ENCODE measurements at places on chromosomes 11 and 22. TPM values are rescaled to one million over a fixed set of nuclear protein-coding genes. Genes with fewer than 3 reads are reported as not detected.
A peak's percentile ranks its signal among the peaks of the same experiment; 100 is the strongest.

DNA sequence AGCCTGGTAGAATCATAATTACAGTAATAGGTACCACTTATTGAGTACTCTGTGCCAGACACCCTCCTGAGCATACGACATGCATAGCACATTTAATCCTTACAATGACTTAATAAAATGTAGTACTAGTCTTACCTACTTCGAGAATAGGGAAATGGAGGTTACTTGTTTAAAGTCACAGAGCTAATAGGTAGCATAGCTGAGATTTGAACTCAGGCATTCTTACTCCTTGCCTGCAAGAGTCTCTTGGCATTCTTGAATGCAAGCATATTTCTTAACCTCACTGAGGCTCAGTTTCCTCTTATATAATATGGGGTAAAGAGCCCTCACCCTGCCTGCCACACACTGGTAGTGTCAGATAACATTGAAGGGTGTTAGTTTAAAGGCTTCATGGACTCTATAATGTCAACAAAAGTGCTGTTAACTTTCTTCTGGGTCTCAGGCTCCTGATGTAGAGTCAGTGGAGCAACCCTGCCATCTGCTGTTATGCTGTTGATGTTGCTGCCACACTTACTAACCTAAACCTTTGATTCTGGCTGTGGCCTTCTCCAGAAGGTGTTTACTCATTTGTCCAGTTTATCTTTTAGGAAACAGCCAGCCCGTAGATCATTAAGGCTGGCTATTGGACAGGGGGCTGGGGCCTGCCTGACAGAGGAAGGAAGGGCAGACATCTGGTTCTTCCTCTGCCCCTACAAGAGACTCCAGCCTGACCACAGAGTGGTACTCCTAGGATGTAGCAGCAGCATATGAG, 18.9 kb downstream of the LIMK2 start:
- peak; percentile 81 for DNase-seq

DNA sequence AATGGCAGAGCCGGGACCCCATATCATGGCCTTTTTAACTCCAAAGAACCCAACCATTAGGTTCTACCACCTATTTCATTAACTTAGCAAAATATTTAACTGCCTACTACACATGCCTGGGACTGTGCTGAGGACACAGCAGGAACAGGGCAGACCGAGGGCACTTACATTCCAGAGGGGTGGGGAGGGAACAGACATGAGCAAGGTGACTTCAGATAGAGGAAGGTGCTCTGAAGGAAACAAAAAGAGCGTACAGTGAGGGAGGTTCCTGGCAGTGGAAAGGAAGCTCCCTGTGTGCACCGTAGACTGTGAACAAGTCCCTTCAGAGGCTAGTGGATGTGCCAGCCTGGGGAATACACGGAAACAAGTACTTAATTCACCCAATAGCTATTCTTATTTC, 82.8 kb downstream of the NAT10 start:
- DNase-seq, result no peak

DNA sequence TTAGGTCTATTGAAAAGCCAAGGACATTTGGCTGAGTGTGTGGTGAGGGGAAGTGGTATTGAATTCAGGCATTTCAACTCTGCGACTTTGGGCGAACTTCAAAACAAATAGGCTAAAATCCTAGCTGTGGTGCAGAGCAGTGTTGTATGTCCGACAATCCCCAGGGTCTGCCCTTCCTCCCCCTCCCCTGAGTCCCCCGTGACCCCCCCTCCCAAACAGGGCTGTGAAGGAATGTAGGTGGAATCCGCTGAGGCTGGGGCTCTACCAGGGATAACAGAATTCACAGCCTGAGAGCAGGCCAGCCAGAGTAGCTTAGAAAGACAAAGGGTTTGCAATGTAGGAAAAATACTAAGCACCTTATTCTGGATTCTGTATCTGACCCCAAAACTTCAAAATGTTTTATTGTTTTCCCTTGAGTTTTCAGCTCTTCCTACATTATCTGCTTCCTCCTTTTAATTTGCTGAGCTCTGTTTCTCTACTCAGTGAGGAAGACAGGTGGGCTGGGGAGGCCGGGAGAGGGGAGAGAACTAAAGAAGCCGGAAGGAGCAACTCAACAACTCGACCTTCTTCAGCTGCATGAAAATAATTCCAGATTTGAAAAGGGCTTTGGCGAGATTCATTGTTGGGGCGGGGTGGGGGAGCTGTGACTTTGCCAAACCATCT, 315.2 kb downstream of the BLID start:
- no peak for DNase-seq

DNA sequence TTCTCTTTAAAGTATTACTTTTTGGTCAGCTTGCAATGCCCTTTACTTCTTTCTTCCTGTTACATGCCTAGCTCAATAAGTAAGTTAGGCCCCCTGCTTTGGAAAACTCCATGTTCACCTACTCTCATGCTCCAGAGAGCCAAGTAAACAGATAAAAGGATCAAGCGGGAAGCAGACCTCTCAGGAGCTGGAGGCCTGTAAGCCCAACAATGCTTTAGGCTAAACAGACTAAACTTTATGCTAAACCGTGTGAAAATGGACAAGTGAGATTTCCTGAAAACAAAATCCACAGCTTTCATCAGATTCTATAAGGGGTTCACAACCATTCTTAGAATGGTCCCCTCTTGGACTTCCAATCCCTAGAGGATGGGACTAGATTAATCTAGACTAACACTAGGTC, 40.2 kb downstream of the CELF1 start:
- DNase-seq, result no peak

DNA sequence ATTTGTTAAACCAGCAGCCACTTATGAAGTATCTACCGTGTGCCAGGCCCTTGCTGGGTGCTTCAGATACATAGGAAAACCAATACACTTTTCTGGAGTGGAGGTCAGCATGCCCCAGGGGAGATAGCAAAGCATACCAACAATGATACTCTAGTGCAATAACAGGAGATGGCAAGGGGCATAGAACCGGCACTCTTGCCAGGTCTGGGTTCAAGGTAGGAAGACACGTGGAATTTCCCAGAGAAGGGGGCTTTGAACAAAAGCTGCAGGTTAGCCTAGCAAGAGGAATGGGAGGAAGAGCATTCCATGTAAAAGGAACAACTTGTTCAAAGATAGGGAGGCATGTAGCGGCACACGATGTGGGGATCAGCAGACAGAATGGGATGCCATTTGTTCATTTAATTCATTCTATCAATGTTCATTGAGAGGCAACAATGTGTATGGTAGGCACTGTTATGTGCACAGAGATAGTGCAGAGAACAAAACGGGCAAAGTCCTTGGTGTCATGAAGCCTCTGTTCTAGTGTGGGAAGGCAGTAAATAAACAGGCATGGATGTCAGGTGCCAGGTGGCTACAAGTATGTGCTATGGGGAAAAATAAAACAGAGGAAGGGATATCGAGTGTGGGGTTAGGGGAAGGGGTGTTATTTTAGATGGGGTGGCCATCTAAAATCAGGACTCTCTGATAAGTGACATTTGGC, 162.6 kb upstream of the E2F8 start:
- DNase-seq, result no peak

- no peak for DNase-seq
These were observed 4.6 kb downstream of the RFPL1 start for GRCh38 chr22:29442976-29443375.

DNA sequence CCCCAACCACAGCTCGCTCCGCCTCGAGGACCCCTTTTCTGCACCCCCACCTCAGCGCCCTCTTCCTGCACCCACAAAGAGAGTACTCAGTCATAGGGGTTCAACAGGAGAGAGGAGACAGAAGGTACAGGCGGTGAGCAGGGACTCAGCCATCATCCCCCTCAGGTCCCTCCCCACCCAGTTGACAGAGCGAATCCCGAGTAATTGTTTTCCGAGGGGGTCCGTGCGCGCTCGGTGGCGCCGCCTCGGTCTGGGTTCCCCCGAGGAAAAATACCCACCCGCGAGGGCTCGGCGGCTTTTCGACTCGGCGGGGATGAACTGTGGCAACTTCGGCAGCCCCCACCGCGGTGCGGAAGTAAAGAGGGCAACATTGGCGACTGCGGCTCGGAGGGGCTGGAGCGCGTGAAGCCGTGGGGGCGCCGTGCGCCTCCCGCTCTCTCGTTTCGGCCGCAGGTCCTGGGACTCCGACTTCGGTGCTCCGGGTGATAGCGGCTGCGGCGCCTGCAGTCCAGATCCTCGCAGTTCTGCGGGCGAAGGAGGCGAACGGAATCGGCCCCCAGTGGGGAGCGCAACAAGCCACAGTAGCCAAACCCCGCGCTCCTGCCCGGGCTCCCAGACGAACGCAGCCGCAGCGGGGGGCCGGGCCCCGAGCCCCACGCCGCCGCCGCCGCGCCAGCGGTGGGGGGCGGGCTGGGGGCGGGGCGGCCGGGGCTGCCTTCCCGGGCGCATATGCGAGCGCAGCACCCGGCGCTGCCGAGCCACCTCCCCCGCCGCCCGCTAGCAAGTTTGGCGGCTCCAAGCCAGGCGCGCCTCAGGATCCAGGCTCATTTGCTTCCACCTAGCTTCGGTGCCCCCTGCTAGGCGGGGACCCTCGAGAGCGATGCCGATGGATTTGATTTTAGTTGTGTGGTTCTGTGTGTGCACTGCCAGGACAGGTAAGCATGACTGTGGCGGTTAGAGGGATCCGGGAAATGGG, at the start of gene NELL1:
Gene NELL1, plus strand, starts transcription at position 743 of the 976 bp plus-strand sequence.
- no peak for DNase-seq

- peak; percentile 82 for DNase-seq
These were observed 19.3 kb downstream of the GTPBP1 start for GRCh38 chr22:38724926-38725571.

DNA sequence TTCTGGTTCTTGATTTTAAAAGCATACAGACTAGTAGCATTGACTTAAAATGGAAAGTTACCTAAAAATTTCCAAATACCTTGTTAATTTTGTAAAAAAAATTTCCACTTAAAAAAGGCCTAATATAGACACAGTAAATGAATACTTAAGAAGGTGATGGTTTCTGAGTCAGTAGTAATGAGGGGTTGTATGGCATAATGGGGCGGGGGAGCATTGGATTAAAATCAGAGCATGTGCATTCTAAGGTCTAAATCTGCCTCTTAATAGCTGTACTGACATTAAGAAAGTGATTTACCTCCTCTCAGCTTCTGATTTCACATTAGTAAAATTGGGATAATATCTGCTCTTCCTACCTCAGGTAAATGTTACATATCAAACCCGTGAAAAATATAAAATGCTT, 446.5 kb downstream of the AASDHPPT start:
- no peak for DNase-seq

- DNase-seq, result no peak
These were observed 130.5 kb downstream of the MORC2 start for GRCh38 chr22:30838111-30838510.

- no peak for DNase-seq
These were observed 111.7 kb downstream of the GGTLC2 start for GRCh38 chr22:22756109-22756508.

- no peak for DNase-seq
These were observed 96.4 kb upstream of the B3GAT1 start for GRCh38 chr11:134508219-134508990.

- DNase-seq, result no peak
These were observed 48.7 kb downstream of the KDM2A start for GRCh38 chr11:67167719-67168118.

GRCh38 chr11:71176812-71177211, 75.6 kb downstream of the SHANK2 start:
- no peak for DNase-seq

GRCh38 chr22:20324139-20324516, 4.3 kb upstream of the DGCR6L start:
- DNase-seq, result no peak

DNA sequence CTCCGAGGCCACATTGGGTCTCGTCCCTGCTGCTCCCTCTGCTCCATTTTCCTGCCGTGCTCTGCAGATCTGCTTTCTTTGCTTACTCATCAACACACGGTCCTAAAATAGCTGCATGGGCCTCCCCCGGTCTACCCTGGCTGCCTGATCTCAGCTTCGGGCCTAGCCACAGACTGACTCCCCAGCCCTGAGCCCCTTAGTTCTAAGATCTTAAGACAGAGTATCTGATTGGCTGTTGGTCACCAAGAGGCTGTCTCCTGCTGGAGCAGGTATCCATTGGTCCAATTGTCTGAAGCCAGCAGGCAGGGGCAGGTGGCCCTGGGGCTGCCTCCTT, 53.7 kb upstream of the NECTIN1 start:
- DNase-seq, result no peak

- no peak for DNase-seq
These were observed 268.5 kb upstream of the SYN3 start for GRCh38 chr22:33326540-33327295.

DNA sequence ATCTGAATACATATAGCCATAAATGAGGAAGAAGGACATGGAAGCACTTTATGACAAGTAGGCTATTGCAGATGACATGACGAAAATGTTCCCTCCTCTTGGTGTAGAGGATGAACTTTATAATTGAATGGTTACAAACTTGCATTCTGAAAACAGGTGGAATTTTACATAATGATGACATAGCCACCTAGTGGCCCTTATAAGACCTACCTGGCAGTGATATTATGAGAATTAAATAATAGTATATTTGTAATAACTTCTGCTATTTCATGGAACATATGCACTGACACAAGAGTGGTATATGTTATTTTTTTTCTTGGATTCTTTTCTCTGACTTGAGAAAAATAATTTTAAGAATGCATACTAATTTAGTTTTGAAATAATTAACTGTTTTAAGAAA, 22.9 kb downstream of the TRIM22 start:
- DNase-seq, result no peak

- DNase-seq, result no peak
These were observed 2.4 kb downstream of the ASPHD2 start for GRCh38 chr22:26431261-26431995.

- DNase-seq, result no peak
These were observed 10.7 kb downstream of the TUB start for GRCh38 chr11:8091721-8092120.

DNA sequence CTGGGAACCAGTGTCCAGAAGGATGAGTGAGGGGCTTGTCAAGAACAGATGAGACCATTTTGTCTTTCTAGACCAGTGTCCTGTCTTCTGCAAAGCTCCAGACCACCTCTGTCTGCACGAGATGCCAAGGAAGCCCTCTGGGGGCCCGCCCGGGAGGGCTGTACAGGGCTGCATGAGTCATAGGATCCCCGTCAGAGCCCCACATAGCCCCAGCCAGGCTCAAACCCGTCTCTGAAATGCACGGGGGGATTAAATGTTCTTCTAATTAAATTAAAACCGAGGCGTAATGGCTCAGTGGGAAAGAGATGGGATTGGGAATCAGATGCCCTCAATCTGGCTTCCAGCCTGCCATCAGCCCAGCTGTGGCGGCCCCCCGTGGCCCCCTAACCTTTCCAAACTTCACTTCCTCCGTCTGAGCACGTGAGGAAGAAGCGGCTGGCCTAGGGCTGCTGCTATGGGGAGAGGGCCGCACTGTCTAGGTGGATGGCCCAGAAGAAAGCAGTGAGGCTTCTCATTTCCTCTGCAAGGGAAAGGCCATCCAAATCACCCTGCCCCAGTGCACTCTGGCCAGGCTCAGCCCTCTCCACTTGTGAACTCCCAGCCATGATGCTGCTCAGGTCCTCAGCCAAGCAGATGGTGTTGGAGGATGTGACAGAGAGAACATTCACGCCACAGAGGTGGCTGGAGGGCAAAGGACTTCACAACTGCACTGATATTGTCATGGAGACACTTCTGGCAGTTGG, 32.8 kb downstream of the KCNQ1OT1 start:
- no peak for DNase-seq

Gene DCDC1
- 0.11 TPM for total RNA-seq

Gene LINC01488
- 3.6 TPM for total RNA-seq

Gene HINFP
- total RNA-seq, result 8.8 TPM

Gene CDC42BPG
- total RNA-seq, result 1.1 TPM

Gene KDM4E
- not detected for total RNA-seq

Gene RRP7A
- 73.7 TPM for total RNA-seq

Gene OR6A2
- 0.05 TPM for total RNA-seq

Gene C11orf65
- total RNA-seq, result 0.64 TPM

Gene TSPAN18
- total RNA-seq, result not detected

Gene GRAMD1B
- 721 TPM for total RNA-seq

Gene NUP98
- total RNA-seq, result 102 TPM

Gene SLC1A2
- total RNA-seq, result 0.71 TPM

Gene GAB4
- total RNA-seq, result not detected

All from SK-MEL-5 (cell line).